ENCODE measurements at places on chromosomes 4 and X.

- peak; percentile 69 for DNase-seq
Observed at GRCh38 chrX:110086162-110086915, 83.4 kb downstream of the TMEM164 start.

- no peak for DNase-seq
Observed at GRCh38 chr4:74930162-74930561, 2.8 kb upstream of the PARM1 start.

DNA sequence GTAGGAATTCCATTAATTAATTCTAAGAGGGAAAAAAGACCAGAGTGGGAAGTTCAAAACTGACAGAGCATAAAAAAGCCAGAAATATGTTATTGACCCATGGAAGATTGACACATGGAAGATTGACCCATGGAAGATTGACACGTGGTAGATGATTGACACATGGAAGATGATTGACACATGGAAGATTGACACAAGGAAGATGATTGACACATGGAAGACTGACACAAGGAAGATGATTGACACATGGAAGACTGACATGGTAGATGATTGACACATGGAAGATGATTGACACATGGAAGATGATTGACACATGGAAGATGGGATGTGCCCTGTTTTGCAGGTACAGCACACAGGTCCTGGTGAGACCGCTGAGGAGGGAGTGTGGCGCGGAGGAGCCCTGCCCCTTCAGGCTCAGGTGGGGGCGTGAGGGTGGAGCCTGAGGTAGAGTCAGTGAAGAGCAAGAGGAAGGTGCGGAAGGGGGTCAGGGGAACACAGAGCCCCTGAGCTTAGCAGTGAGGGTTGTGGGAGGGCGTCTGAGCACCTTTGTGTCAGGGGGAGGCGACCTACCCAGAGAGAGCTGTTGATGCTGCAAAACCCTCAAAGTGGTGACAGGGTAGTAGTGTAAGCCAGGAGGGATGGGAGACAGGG is 15.8 kb upstream of the PDE6B start:
- peak; percentile 6 for DNase-seq

GRCh38 chr4:74758551-74759145 is 35.7 kb downstream of the BTC start:
- DNase-seq, result no peak
